ENCODE measurements at places on chromosomes 5 and 9.

DNA sequence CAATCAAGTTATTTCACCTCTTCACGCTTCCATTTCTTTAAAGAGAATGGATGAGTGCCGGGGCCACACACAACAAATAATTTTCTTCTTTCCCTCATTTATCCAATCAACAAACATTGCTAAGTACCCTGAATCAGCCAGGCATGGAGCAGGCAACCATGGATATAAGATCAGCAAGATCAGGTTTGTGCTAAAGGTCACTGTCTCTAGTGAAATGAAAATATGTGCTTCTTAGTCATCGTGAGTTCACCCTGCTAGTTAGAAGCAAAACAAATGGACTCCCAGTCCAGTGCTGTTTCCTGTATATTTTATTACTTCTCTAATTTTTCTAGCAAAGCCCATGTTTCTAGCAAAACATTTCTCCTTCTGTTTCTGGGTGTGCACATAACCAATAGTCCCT is 629.2 kb downstream of the BNC2 start:
- DNase-seq = no peak

- DNase-seq = no peak
Observed at GRCh38 chr9:133957328-133957727, 34.8 kb downstream of the VAV2 start.

DNA sequence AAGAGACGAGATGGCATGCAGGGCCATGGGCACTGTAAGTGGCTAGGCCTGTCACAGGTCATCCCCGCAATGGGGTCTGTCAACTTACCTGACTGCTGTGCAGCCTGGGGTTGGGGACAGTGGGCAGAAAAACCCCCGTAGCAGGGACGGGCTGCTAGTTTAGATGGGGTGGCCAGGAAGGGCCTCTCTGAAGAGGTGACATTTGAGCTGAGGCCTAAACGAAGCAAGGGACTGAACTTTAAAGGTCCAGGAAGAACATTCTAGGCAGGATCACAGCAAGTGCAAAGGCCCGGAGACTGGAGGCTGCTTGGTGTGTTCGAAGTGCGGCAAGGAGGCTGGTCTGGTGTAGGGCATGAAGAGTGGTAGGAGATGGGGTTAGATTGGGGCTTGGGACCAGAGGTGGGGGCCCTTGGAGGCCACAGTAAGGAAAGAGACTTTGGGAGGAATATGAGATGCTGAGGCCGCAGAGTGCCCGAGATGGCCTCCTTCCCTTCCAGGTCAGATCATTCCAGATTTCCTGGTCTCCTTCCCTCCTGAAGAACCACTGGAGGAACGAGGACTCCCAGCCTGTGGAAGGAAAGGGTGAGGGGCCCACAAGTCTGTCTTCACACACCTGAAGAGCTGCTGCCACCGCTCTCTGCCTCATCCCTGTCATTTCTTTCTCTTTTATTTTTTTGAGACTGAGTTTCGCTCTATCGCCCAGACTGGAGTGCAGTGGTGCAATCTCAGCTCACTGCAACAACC is 37.9 kb upstream of the SH3PXD2B start:
- no peak for DNase-seq

GRCh38 chr5:133203317-133204305 is 151.8 kb downstream of the HSPA4 start:
- no peak for DNase-seq

- DNase-seq = no peak
Observed at GRCh38 chr9:6424940-6425339, 11.9 kb downstream of the UHRF2 start.

DNA sequence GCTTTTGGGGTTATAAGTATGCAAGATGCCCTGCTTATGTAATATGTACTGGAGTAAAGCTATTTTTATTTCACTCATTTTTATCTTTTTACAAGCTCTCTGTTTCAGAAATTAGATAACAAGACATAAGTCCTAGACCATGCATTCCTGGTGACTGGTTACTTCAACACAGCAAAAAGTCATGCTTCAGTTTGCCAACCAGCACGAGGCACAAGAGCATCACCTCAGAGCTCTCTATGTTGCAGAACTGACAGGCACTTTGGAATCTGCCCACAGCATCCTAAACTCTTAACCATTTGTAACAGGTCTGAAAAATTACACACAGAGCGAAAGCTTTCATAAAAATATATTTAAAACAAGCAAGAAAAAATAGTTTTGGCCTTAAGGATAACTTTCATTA is 112.8 kb downstream of the MARCHF11 start:
- DNase-seq = no peak

Data from naive thymus-derived CD8-positive, alpha-beta T cell (primary cell).